Tibial artery (tissue), 4 donors: ENCODE measurements at places on chromosomes 3 and 15.

DNA sequence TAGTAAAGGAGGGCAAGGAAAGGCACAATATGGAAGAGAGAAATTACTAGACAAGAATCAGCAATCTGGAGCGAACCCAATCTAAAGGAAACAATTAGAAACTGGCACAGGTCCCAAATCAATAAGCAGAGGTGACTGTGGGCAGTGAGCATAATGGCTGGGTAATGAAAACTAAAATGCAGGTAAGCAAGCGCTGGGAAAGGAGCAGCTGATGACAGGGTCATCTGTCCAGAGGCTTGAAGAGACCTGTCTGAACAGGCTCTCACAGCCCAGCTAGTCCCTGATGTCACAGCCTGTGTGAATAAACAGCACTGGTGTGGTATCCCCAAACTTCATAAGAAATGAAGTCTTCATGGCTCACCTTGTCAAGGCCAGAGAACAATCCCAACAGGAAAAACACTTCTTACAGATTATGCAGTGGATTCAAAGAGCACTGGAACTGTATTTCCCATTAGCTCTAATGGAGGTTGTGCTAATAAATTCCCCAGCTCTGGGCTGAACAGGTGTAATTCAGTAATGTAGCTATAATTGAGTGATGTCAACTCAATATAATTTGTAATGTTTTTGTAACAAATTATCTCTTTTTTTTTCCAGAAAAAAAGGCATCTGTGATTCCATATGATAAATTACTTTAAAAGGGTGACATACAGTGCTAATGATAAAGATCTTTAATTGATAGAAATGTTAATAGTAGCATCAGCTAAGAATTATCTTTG, 197.3 kb downstream of the FHIT start:
- no peak overlapping the region for H3K27ac ChIP-seq
- no peak for DNase-seq
- no peaks in the 10 kb centered on the region for H3K27me3 ChIP-seq
- no peaks in the 10 kb centered on the region for H3K36me3 ChIP-seq

- H3K27ac ChIP-seq: no peak overlapping the region
- H3K36me3 ChIP-seq: peaks cover 46% of the 10 kb centered on the region
- H3K27me3 ChIP-seq: no peaks in the 10 kb centered on the region
- no peaks in the 10 kb centered on the region for H3K4me1 ChIP-seq
- no peak overlapping the region for H3K4me3 ChIP-seq
Observed at GRCh38 chr3:119401069-119401468, 62.3 kb downstream of the TMEM39A start.

GRCh38 chr3:138937690-138938055, 9.3 kb downstream of the FOXL2 start:
- no peaks in the 10 kb centered on the region for H3K4me1 ChIP-seq
- no peaks in the 10 kb centered on the region for H3K36me3 ChIP-seq
- H3K4me3 ChIP-seq: no peak overlapping the region
- peak; percentile 43 for DNase-seq

GRCh38 chr3:139353920-139354556, 10.2 kb downstream of the MRPS22 start:
- peaks cover 74% of the 10 kb centered on the region for H3K36me3 ChIP-seq
- no peak for DNase-seq
- no peaks in the 10 kb centered on the region for H3K4me1 ChIP-seq
- H3K27me3 ChIP-seq: no peaks in the 10 kb centered on the region

DNA sequence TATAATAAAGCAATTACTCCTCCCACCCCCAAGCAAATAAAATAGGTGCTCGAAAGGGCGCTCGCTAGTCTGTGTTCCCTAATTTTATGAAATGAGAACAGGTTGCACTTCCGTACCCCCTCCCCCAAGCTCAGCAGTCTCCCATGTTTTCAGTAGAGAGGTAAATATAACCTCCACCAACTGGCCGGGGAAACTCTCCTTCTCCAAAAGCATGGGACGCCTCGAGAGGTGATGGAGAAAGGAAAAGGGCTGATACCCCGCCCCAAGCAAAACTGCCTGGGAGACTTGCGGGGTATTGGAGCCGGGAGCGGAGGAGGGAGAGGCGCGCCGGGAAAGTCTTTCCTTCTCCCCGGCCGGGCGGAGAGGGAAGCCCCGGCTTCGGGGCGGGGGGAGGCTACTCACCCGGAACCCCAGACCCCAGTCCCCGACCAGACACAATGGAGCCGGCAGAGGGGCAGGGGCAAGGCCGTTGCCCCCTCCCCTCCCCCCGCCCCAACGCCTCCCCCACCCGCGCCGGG, 605 bp downstream of the DCUN1D1 start:
- no peaks in the 10 kb centered on the region for H3K36me3 ChIP-seq
- peak overlapping the region; percentile 84 for H3K27ac ChIP-seq
- no peaks in the 10 kb centered on the region for H3K4me1 ChIP-seq
- H3K27me3 ChIP-seq: no peaks in the 10 kb centered on the region
- DNase-seq: peak; percentile 23

- H3K27me3 ChIP-seq: no peaks in the 10 kb centered on the region
- no peak for DNase-seq
- no peaks in the 10 kb centered on the region for H3K36me3 ChIP-seq
Observed at GRCh38 chr3:144437989-144438388, 466.4 kb downstream of the DIPK2A start.

DNA sequence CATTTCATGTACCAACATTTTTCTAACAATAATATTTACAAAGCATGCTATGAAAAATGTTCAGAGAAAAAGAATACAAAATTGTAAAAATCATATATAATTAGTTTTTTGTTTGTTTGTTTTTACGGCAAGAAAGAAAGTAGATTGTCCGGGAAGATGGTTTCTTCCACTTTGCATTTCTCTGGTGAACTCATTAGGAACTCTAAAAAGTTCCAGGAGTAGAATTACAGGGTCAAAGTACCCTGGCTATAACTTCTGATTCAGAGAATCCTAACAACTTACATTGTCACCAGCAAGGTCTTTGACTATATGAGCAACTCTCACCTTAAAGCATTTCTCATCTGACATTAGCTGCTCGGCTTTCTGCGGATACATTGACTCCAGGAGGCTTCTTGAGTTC, 196.7 kb downstream of the PDE8A start:
- no peak for DNase-seq
- H3K27ac ChIP-seq: no peak overlapping the region
- H3K4me3 ChIP-seq: no peak overlapping the region

GRCh38 chr3:179991104-179991503, 45.6 kb downstream of the PEX5L start:
- H3K27ac ChIP-seq: no peak overlapping the region
- no peak overlapping the region for H3K4me3 ChIP-seq
- DNase-seq: no peak
- H3K27me3 ChIP-seq: no peaks in the 10 kb centered on the region

- H3K27me3 ChIP-seq: no peaks in the 10 kb centered on the region
- no peaks in the 10 kb centered on the region for H3K4me1 ChIP-seq
- H3K36me3 ChIP-seq: no peaks in the 10 kb centered on the region
Observed at GRCh38 chr15:73858062-73858461, 15.3 kb upstream of the TBC1D21 start.
